ENCODE measurements at places on chromosomes 7 and 10.

- no peak for DNase-seq
Observed at GRCh38 chr7:3859431-3859830, 558.4 kb downstream of the SDK1 start.

GRCh38 chr10:119531067-119531466, 11.5 kb downstream of the RGS10 start:
- no peak for DNase-seq

- no peak for DNase-seq
Observed at GRCh38 chr7:82655965-82656364, 212.4 kb upstream of the CACNA2D1 start.

DNA sequence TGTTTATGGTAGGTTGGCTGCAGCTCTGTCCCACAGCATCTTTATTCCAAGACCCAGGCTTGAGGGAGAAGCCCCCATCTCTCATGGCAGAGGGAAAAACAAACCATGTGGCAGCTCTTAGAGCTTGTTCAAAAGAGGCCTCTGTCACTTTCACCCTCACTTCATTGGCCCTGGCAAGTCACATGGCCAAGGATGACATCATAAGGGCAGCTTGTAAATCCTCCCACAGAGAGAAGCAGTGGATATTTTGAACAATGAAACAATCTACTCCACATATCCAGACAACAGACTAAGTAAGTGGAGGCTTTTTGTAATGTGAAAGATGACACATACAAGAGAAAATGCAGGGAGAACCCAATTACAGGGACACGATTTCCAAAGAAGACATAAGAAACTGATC, 108.1 kb downstream of the GRID1 start:
- no peak for DNase-seq

DNA sequence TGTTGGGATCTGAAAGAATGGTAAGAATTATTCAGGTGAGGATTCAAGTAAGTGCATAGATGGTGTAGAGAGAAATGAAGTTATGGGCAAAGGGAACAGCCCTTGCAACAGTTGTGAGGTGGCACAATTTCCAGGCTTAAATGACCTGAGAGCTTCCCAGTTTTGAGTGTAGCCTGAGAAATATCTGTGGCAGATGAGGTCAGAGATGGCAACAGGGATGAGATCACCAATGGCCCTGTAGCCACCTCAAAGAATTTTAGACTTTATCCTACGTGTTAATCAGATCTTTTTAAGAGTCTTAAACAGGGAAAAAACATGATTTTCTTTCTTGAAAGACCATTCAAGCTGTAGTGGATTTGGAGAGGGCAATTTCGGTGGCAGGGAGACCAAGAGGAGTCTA, 1.9 kb upstream of the NRF1 start:
- no peak for DNase-seq

- DNase-seq: no peak
Observed at GRCh38 chr10:17643339-17643754, 604 bp upstream of the STAM start.

DNA sequence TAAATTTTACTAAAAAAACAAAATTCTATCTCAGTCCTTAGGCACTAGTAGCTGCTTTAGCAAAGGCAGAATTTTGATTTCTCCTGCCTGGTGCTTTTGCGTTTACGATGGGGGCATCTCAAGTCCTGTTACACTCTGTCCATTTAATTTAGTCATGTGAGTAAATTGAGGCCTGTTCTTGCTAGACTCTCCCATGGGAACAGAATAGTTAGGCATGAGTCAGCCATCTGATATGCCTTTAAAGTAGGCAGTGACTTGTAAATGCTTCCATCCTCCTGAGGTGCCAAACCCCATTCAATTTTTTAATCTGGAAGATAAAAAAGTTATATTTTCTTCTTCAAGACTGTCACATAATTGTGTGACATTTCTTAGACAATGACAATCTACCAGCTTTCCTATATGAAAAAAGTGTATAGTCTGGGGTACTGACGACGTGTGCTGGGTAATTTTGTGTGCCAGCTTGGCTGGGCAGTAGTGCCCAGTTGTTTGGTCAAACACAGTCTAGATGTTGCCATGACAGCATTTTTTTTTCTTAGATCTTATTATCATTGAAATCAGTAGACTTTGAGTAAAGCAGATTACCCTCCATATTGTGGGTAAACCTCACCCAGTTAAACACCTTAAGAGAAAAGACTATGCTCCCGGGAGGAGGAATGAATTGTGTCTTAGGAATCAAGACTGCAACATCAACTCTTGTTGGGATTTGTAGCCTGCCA, 603.4 kb downstream of the SORCS1 start:
- no peak for DNase-seq

DNA sequence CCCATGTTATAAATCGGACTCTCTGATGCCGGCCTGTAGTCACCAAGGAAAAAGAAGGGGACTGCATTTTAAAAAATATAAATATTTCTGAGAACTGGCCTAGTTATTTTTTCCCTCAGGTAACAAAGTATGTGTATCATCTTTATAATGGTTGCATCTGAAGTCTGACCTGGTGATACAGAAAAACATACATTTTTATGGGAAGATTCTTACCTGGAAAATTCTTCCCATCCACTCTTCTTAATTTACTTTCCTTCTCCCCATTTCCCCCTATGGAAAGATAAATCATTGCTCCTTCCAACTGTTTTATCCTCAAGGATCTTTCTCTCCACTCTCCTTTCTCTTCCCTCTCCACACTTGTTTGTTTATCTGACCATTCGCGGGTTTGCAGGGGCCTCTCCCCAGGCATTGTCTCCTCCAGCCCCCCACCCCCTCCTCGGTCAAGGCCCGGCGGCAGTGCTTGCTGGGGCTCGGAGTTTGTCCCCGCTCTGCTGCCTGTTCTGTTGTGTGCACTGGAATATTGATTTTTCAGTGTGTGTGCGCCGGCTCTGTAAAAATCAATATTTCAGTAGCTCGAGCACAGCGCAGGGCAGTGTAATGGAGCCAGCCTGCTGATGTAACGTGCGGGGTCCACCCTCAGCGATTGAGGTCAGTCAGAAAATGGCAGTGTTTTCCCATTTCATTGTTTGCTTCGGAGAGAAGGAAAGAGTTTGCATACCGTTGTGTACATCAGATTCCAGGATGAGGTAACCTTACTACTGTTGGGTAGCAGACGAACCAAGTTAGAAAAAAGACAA, 199.5 kb upstream of the NFE2L3 start:
- no peak for DNase-seq

DNA sequence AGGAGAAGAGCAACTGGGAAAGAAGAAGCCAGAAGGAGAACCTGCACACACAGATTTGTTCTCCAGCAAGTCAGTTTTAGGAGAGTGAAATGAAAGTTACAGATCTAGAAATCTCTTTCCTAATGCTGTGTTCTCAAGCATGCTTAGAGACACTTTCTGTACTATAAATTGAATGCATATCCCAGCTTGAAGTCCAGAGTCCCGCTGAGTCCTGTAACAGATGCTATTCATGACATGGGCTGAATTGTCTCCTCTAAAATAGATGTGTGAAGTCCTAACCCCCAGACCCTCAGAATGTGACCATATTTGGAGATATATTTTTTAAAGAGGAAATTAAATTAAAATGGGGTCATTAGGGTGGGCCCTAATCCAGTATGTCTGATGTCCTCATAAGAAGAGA, 46.9 kb upstream of the GJD4 start:
- no peak for DNase-seq

DNA sequence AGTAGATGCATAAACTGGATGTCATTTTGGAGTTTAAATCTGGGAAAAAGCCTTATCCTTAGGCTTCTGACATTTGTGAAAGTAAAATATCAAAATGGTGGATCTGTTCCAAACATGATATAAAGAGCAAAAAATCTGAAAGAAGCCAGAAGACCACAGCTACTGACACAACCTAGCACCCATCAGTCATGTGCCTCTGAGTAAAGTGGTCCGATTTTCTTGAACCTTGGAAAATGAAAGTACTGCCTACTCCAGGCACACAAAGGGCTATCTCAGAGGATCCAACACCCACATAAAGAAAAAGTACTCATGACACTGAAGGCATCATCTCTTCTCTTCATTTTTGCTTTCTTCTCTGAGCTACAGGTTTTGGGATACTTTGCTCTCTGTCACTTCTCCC, 150.7 kb downstream of the KMT2E start:
- DNase-seq: no peak

DNA sequence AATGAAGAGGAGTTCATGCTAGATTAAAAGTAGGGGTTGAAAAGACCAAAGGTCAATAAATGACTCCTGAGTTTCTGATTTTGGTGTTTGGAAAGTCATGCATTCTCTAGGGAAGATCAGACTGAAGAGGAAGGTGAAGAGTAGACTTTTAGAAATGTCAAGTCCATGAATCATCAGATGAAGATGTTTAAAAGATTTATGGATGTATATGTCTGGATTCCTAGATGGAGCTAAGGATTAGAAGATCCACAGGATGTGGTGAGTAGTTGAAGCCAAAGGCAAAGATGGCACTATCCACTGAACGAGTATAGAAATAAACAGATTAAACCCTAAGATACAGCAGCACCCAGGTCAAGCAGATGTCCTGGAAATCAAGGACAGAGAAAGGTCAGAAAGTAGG, 298.5 kb downstream of the GPAM start:
- DNase-seq: no peak

GRCh38 chr10:85315657-85316056, 987.3 kb downstream of the CCSER2 start:
- DNase-seq: no peak

DNA sequence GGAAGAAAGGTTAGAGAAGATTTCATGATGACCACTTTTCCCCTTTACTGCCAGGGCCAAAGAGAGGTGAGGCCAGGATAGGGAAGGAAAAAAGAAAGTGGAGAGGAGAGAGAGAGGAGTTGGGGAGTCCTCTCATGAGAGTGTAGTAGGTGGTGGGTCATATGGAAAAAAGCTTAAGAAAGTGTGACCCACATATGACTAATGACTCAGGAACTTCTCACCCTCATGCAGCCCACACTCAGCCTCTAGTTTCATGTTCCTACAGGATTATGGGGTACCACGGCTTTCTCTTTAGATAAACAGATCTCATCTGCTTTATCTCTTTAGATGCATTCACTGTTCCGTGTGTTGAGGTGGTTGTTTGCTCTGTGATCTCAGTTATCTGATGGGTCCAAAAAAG, 462.5 kb upstream of the IGFBP3 start:
- DNase-seq: no peak

DNA sequence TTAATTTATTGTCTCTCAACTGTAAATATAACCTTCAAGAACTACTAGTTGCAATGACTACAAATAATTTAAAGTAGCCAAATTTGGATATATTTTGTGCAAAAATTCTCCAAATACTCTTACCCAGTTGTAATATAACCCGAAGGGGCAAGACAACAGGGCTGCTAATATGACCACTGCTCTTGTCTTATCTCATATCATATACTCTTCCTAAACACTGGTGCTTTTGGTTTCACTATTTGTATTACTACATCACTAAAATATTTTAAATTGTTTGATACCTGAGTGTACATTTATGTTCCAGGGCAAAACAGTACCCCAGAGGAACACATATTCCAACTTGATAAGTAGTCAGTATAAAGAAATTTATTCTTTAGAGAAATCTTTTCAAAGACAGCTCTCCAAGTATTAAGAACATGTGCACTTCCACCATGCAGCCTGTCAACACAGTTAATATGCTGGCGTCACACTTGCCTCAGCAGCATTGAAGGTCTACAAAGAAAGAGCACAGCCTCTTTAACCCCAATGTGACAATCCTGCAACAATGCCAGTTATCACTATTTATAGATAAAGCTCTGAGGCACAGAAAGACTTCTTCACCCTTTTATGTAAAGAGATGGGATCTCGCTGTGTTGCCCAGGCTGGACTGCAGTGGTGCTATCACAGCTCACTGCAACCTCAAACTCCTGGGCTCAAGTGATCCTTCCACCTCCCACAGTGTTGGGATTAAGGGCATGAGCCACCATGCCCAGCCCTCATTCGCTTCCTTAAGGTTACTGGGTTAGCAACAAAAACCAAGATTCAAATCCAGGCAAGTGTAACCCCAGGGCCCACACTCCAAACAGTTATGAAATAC, 37.8 kb downstream of the RHEB start:
- no peak for DNase-seq

GRCh38 chr10:20207653-20208052, 391.4 kb downstream of the PLXDC2 start:
- DNase-seq: no peak

GRCh38 chr10:89543841-89544240, 8.4 kb upstream of the SLC16A12 start:
- DNase-seq: no peak

- no peak for DNase-seq
Observed at GRCh38 chr7:73341877-73342276, 13.9 kb downstream of the FKBP6 start.

Data from effector CD4-positive, alpha-beta T cell (primary cell).